ENCODE measurements at places on chromosomes 16 and 17.

GRCh38 chr16:6573577-6573976 lies 759.1 kb upstream of the RBFOX1 start:
- DNase-seq, result peak; percentile 16

DNA sequence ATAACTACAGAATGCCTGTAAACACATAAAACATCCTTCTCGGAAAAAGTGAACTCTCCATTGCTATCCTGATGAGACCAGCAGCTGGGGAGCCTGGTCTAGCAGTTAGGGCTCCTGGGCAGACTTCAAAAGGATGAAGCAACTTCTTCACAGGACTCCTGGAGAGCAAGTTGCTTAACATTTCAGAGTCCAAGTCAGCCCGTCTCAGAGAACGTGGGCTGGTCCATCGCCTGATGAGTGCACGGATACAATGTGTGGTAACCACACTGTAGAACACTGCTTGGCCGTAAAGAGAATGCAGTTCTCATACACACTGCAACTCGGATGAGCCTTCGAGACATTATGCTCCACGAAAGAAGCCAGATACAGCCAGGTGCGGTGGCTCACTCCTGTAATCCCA lies 52.7 kb downstream of the TMEM235 start:
- peak; percentile 90 for DNase-seq

GRCh38 chr16:49851468-49851787 lies 4.5 kb downstream of the ZNF423 start:
- no peak for DNase-seq

GRCh38 chr17:17081304-17081940 lies 39.2 kb downstream of the MPRIP start:
- DNase-seq, result no peak

DNA sequence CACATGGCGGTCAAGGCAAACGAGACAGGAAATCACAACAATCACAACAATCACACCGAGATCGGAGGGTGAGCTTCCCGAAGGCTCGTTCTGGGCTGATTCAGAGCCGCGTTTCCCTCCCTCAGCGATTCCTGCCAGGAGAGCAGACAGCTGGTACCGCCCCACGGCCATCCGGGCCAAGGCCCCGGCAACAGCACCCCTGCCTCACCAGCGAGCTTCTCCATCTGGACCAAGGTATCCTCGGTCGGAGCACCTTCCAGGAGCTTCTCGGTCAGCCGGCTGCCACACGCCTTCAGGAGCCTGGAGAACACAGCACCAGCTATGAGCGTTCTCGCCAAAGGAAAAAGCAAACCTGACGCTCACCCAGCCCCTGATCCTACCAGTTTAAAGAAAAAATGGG lies 15.2 kb upstream of the PLD6 start:
- DNase-seq, result no peak

DNA sequence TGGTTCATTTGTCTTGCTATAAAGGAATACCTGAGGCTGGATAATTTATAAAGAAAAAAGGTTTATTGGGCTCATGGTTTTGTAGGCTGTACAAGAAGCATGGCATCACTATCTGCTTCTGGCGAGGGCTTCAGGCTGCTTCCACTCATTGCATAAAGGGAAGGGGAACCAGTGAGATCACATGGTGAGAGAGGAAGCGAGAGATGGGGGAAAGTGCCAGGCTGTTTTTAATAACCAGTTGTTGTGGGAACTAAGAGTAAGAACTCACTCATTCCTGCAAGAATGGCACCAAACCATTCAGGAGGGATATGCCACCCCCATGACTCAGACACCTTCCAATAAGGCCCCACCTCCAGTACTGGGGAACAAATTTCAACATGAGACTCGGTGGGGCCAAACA lies 24.3 kb downstream of the SPECC1 start:
- no peak for DNase-seq

- no peak for DNase-seq
Observed at GRCh38 chr16:85564277-85565051, 48.7 kb upstream of the GSE1 start.
